ENCODE measurements at places on chromosomes 5 and 9. TPM values are rescaled to one million over a fixed set of nuclear protein-coding genes. Genes with fewer than 3 reads are reported as not detected.

FRMD3 gene
- 3.6 TPM for total RNA-seq

AIF1L gene
- 7.0 TPM for total RNA-seq

DNA sequence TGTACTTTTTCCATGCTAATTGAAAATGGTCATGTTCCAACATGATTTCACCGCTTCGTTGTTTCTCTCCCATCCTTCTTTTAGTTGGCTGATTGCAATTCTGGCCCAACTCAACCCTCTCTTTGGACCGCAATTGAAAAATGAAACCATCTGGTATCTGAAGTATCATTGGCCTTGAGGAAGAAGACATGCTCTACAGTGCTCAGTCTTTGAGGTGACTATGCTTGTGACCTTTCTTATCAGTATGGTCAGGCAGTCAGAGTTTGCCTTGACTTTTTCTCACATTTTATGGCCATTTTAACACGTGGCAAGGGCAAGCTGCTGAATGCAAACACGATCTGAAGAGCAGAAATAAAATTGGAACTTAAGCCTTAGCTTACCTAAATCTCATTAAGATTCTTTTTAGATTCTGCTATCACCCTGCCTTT lies 36.0 kb upstream of the CREBRF start:
- no peak for DNase-seq

DNA sequence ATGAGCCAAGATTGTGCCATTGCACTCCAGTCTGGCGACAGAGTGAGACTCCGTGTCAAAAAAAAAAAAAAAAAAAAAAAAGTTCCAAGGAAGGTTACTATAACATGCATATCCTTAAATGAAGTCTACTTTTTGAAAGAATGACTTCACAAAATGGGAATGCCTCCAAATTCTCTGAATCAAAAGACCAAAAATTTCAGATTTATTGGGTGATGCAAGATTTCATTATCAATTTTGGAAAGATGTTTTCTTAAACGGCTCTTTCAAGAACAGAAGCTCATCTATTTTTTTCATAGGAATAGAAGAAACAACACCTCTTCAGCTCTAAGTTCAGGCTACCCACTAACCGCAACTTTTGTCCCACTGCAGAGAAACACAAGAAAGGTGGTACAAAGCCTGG lies 69.9 kb downstream of the AUH start:
- no peak for DNase-seq

DNA sequence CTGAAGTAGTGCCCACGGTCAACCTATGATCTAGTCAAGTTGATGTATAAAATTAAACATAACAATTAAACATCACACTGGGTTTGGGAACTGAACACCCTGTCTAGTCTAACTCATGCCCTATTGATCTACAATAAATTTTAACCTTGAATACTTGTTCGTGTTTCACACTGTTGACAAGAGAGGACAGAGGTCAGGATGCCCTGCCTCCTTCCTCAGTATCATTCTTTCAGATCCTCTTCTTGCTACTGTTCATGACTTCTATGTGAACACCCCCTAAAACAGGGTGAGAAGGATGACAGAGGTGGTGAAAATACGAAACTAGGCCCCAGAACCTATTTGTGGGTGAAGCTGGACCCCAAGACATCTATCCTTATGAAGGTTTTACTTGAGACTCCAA lies 8.1 kb upstream of the MAT2B start:
- DNase-seq, result no peak

GRCh38 chr9:130239741-130240241 lies 25.8 kb upstream of the HMCN2 start:
- no peak for DNase-seq

- no peak for DNase-seq
These were observed 303.9 kb downstream of the DMRT2 start for GRCh38 chr9:1354086-1354485.

ZNF366 gene
- 3.1 TPM for total RNA-seq

DNA sequence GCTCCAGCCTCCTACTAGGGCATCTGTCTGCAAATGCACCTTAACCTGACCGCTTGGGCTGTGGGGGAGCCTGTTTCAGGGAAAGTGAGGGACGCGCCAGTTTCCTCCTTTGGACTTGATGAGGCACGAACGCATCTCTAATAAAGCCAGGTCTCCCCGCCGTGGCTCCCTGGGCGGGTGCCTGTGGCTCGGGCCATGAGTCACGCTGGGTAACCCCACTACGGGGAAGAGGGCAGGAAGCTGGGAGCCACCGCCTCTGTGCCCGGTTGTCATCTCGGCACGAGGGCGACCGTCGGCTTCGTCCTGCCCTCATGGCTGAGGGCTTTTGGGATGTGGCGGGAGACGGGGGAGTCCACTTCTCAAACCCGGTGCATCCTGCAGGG lies 12.1 kb downstream of the NOTCH1 start:
- DNase-seq, result no peak

DNA sequence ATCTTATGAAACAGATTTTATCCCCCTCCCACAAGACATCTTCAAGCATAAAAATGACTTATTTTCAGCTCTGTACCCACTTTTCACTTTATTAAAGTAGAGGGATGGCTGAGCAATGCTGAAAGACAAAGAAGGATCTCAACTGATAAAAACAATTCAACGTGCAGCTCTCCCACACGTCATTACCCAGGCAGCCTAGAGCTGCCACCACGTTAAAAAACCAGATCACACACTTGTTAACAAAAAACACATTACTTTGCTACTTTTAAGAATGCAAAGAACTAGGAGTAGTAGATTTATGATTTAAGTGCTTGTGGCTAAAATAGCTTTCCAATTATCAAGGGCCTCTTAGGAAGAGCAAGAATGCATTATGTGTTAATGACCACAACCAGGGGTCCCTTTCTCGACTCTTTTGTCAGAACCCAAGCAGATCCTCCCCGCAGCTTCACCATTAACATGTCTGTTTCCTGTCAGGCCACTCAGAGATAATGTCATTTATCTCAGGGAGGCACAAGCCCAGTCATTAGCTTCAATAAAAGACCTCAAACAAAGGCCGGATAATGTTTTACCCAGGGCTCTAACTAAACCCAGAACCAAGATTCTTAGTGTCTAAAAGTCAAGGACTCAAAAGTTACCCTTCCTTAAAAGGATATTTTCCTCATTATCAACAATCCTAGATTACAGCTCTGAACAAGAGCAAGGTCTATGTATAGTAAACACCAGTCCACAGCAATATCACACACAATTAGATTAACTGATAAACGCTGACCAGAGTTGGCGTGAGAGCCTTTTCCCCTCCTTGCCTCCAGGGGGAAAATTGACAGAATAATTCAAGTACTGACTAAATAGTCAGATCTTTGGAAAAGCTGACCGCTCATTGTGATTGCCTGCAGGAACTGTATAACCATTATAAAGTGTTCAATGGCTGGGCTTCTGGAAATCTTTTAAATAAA lies 7.5 kb downstream of the ZNF608 start:
- no peak for DNase-seq

FAM221B gene
- total RNA-seq, result not detected

DNA sequence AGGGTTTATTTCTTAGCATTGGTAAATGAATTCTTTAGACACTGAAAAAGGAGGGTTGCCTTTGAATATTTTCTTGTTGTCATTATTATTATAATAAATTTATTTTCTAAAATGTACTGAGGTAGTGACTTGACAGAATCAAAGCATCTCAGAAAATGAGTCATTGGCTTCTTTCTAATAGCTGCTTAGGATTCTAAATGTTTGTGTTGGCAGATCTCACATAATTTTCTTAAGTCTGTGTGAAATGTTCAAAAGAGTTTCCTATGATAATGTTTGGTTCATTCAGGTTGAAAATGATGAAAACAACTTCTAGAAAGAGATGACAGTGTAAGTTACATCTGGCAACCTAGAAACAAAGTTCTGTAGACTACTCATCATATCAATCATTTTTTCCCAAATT lies 69.7 kb downstream of the SH3GL2 start:
- no peak for DNase-seq

DNA sequence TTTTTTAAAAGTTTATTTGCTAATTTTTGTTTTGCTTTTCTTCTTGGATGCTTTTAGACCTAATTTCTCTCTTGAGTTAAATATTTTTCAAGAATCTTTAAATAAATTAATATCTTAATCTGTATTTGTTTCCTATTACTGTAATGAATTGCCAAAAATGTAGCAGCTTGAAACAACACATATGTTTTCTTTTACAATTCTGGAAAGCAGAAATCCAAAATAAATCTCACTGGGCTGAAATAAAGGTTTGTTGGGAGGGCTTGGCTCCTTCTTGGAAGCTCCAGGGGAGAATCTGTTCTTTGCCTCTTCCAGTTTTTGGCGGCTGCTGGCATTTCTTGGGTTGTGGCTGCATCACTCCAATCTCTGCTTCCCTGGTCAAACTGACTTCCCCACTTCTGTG lies 658.1 kb upstream of the ARRDC3 start:
- DNase-seq, result no peak

- DNase-seq, result no peak
These were observed 27.4 kb downstream of the LNPEP start for GRCh38 chr5:96963267-96963666.

GRCh38 chr9:124941679-124942561 lies 1.0 kb upstream of the GOLGA1 start:
- peak; percentile 55 for DNase-seq

DNA sequence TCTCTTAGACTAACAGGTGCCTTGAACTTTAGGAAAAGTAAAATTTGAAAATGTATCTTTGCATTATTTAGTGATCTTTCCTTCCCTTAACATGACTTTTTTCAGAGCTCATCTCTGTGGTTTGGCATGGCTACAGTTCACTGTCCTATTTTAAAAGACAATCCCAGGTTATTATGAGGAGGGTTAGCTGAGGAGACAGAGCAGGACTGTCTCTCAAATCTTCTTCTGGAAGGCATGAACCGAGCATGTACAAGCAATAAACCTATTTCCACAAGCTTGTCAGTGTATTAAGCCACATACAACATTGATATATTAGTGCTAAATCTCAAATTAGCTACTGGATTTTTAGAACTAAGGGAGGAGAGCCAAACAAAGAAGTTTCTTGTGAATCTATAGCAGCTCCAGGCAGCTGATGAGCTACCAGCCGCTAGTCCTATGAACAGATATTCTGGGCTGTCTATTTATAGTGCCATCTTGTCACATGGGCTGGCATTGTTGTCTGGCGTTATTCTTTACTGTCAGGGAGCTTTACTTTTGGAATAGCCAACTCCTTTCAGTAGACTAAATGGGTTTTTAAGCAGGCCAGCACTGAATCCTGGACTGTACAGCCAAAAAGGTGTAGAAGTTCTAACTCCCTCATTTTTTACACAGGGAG lies 171.2 kb upstream of the ACTBL2 start:
- no peak for DNase-seq

SVEP1 gene
- 13.1 TPM for total RNA-seq

GRCh38 chr9:7176561-7176960 lies 418.8 kb downstream of the KDM4C start:
- no peak for DNase-seq

DNA sequence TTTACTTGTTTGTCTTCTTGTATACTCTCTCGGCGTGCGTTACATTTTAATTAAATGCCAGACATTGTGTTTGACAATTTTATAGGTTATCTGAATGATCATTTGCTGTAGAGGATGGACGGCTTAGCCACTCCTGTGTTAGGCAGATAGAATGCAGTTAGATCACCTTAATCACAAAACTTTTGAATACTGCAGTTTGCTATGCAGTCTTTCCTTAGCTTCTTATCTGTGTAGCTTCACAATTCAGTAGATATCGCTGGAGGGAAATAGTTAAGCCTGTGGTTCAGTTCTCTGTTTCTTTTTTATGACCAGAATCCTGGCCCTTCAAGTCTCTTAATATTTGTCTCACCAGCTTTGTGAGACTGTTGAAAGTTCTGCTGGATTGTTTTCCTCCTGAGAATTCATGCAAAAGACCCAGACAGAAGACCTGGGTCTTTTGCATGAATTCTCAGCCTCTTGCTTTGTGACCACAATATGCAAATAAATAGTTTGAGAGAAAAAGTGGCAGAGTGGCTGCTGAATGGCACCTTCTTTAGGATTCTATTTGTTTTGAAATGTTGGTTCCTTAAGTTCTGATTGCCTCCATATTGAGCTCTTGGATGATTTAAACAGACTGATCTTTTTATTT lies 40.2 kb downstream of the RASA1 start:
- no peak for DNase-seq

SLC1A3 gene
- total RNA-seq, result 26.2 TPM

GRCh38 chr9:134320868-134321471 lies 5.3 kb upstream of the RXRA start:
- DNase-seq, result no peak

DNA sequence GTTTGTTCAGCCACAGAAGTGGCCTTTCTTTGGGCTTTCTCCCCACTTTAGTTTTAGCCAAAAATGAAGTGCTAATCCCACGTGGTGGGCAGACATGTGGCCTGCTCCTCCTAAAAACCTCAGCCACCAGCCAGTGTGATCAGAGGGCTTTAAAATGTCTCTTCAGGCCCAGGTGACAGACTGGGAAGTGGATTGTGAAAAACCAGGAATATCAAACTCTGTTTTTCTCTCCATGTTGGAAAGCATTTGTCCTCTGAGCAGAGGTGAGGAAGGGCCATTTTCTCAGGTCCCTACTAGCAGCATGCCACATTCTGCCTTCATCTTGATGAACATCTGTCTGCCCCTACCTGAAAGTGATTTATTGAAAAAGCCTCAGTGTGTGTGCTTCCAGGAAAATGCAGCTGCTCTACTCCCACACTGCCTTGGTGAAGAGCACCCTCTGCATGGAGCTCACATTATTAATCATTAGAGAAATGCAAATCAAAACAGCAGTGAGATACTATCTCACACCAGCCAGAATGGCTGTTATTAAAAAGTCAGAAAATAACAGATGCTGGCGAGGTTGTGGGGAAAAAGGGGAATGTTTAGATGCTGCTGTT lies 181.2 kb upstream of the DMAC1 start:
- no peak for DNase-seq

PCDHGB5 gene
- total RNA-seq, result 12.4 TPM

GRCh38 chr5:67059744-67060490 lies 136.7 kb downstream of the CD180 start:
- no peak for DNase-seq

DNA sequence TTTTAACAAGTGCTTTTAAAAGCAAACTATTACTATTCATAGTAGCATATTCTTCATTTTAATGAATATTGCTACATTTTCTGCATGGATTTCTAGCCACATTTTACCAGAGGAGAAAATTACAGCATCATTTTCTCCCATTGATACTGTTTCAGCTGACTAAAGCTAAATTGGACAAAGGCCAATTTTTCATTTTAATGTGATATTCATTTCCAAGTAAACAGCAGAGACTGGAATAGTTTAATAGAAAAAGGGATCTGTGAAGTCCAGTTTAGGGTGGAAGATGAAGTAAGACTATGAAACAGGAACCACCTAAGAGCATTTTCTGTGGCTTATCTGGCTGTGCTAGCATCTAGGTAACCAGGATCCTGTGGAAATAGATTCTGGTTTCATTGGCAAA lies 128.1 kb downstream of the GIN1 start:
- no peak for DNase-seq

GRCh38 chr5:115068239-115069086 lies 101.2 kb downstream of the TRIM36 start:
- no peak for DNase-seq
